ENCODE measurements at places on chromosomes 1 and 21. TPM values are rescaled to one million over a fixed set of nuclear protein-coding genes. Genes with fewer than 3 reads are reported as not detected.

- peak overlapping the region; percentile 93 for H3K27ac ChIP-seq
- peaks cover 30% of the 10 kb centered on the region for H3K36me3 ChIP-seq
- DNase-seq = peak; percentile 94
- H3K4me1 ChIP-seq = peaks cover 36% of the 10 kb centered on the region
- no peaks in the 10 kb centered on the region for H3K27me3 ChIP-seq
- H3K4me3 ChIP-seq = peak overlapping the region; percentile 13
These were observed 28.4 kb downstream of the TRIM45 start for GRCh38 chr1:117093091-117093534.

DNA sequence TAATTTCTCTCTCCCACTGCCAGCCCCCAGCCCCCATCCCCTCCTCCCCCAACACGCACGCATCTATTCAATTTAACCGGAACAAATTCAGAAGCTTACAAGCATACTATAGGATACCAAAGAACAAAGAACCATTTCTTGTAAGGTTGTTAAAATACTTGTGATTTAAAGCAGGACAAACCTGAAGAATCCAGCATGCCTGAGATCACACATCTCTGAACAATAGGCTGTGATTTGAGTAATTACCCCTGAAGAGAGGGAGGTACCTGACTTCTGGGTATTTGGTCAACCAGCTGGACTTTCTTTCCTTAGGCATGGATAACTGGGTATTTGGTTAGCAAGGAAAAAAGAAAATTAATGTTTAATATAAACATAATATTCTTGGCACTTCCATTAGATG lies 105.1 kb downstream of the NMNAT2 start:
- H3K36me3 ChIP-seq = no peaks in the 10 kb centered on the region
- no peak overlapping the region for H3K4me3 ChIP-seq
- DNase-seq = no peak
- H3K4me1 ChIP-seq = peaks cover 8% of the 10 kb centered on the region
- H3K27me3 ChIP-seq = no peaks in the 10 kb centered on the region
- H3K27ac ChIP-seq = no peak overlapping the region

DNA sequence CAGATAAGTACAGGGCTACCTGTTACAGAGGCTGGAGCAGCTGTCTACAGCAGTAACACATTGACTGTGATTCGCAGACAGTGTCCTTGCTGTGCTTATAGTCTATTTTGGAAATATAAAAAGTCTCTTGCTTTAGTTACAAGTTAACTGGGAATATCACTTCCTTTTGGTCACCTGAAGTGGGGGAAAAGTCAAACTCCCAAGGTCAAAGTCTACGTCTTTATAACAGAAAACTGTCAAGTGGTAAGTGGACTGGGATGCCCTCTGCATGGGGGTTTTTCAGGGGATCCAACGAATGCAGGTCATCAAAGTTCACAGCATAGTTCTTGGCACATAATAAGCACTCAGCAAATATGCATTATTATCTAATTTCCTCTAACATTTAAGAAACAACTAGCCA lies 55.4 kb downstream of the FAM78B start:
- no peaks in the 10 kb centered on the region for H3K4me1 ChIP-seq
- H3K36me3 ChIP-seq = no peaks in the 10 kb centered on the region
- no peak overlapping the region for H3K4me3 ChIP-seq
- H3K27me3 ChIP-seq = no peaks in the 10 kb centered on the region
- H3K27ac ChIP-seq = no peak overlapping the region
- no peak for DNase-seq

DNA sequence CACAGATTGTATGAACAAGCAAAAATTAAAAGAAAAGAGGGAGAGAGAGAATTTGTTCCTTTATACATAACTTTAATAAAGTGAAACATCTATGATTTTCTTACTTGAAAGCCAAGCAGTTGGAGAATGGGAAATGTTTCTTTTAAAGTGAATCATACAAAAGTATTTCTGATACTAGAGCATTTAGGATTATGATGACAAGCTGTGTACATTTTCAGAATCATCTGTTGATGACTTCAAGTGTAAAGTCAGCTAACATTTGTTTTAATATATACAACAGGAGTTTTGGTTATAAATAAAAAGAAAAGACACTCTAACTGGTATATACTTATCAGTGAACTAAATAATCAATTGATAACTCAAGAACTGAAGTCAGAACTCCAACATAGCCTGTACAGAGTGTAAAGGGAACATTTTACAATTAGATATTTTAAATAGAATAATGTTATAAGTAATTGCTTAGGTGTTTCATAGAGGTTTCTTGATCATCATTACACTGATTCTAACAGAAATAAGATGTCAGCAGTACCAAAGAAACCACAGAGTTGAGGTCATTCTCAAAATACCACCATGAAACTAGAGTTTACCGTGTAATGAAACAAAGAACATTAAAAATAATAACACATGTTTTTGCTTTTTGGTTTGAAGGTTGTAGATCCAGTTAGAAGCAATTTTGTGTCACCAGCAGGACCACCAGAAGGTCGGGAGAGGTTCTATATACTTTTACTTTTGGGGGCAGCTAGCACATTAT lies 103.4 kb downstream of the COL24A1 start:
- no peak for DNase-seq
- no peak overlapping the region for H3K4me3 ChIP-seq
- no peak overlapping the region for H3K27ac ChIP-seq
- H3K36me3 ChIP-seq = no peaks in the 10 kb centered on the region
- H3K27me3 ChIP-seq = peaks cover 46% of the 10 kb centered on the region

DNA sequence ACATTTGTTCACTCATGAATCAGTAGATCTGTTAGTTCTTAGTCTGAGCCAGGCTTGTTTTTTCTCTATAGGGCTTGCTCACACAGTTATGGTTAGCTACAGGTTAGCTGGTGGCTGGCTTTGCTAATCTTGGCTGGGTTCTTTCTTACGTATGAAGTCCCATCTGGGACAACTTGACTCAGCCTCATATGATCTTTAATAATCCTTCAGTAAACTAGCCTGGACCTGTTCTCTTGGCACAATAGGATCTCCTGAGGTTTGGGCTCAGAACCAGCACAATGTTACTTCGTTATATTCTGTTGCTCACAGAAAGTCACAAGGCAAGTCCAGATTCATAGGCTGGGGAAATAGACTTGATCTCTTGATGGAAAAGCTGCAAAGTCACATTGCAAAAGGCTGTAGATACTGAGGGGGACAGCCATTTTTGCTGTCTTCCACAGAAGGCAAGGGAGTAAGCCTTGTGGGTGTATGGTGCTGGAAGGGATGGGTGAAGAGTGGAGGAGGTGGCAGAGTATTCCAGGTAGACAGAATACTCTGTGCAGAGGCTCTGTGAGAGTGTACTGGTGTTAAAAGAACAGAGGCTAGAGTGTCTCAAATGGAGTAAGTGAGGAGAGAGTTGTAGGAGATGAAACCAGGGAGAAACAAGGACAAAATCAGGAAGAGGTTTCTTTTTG lies 24.4 kb downstream of the EFCAB7 start:
- H3K36me3 ChIP-seq = peaks cover 11% of the 10 kb centered on the region
- H3K27ac ChIP-seq = peak overlapping the region; percentile 93
- H3K4me3 ChIP-seq = peak overlapping the region; percentile 53
- H3K4me1 ChIP-seq = peaks cover 17% of the 10 kb centered on the region
- H3K27me3 ChIP-seq = no peaks in the 10 kb centered on the region

GRCh38 chr1:112699425-112700144 lies 7.3 kb downstream of the RHOC start:
- peak overlapping the region; percentile 54 for H3K27ac ChIP-seq
- peaks cover 61% of the 10 kb centered on the region for H3K36me3 ChIP-seq
- peaks cover 48% of the 10 kb centered on the region for H3K4me1 ChIP-seq
- no peak overlapping the region for H3K4me3 ChIP-seq
- no peak for DNase-seq
- no peaks in the 10 kb centered on the region for H3K27me3 ChIP-seq

- no peak for DNase-seq
- H3K4me3 ChIP-seq = no peak overlapping the region
- H3K27me3 ChIP-seq = peaks cover 39% of the 10 kb centered on the region
- H3K27ac ChIP-seq = no peak overlapping the region
These were observed 67.0 kb upstream of the LRRC53 start for GRCh38 chr1:74579425-74579824.

- peaks cover 14% of the 10 kb centered on the region for H3K4me1 ChIP-seq
- no peak overlapping the region for H3K4me3 ChIP-seq
- no peaks in the 10 kb centered on the region for H3K36me3 ChIP-seq
- no peak for DNase-seq
- no peak overlapping the region for H3K27ac ChIP-seq
These were observed 13.0 kb upstream of the F3 start for GRCh38 chr1:94554580-94554979.

- H3K27me3 ChIP-seq = no peaks in the 10 kb centered on the region
- peaks cover 41% of the 10 kb centered on the region for H3K4me1 ChIP-seq
- H3K27ac ChIP-seq = no peak overlapping the region
These were observed 169.8 kb downstream of the ADGRL4 start for GRCh38 chr1:78836726-78837125.

GRCh38 chr1:33096363-33097005 lies 15.5 kb downstream of the AZIN2 start:
- no peaks in the 10 kb centered on the region for H3K27me3 ChIP-seq
- H3K27ac ChIP-seq = no peak overlapping the region
- peaks cover 18% of the 10 kb centered on the region for H3K4me1 ChIP-seq
- H3K36me3 ChIP-seq = peaks cover 6% of the 10 kb centered on the region

- H3K4me1 ChIP-seq = no peaks in the 10 kb centered on the region
- H3K27me3 ChIP-seq = no peaks in the 10 kb centered on the region
- no peak overlapping the region for H3K4me3 ChIP-seq
- H3K27ac ChIP-seq = no peak overlapping the region
These were observed 38.8 kb upstream of the CLCA4 start for GRCh38 chr1:86507935-86508582.

DNA sequence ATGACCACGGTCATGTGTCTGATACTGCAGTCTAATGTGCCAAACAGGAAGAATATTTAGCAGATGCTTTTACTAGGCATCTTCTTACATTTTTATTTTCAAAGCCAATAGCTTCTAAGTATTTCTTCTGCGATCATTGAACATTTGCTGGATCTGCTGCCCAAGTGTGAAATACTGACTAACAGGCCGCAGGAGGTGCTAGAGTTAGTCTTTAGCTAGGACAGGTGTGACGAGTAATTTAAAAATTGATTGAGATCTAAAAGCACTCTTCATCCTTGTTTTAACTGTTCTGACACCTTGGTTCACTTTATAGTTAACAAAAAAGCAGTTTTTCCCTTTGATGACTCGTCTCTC lies 748 bp upstream of the FAM78B start:
- no peak for DNase-seq
- peak overlapping the region; percentile 72 for H3K4me3 ChIP-seq
- H3K4me1 ChIP-seq = peaks cover 17% of the 10 kb centered on the region
- peaks cover 20% of the 10 kb centered on the region for H3K27me3 ChIP-seq
- no peak overlapping the region for H3K27ac ChIP-seq

DNA sequence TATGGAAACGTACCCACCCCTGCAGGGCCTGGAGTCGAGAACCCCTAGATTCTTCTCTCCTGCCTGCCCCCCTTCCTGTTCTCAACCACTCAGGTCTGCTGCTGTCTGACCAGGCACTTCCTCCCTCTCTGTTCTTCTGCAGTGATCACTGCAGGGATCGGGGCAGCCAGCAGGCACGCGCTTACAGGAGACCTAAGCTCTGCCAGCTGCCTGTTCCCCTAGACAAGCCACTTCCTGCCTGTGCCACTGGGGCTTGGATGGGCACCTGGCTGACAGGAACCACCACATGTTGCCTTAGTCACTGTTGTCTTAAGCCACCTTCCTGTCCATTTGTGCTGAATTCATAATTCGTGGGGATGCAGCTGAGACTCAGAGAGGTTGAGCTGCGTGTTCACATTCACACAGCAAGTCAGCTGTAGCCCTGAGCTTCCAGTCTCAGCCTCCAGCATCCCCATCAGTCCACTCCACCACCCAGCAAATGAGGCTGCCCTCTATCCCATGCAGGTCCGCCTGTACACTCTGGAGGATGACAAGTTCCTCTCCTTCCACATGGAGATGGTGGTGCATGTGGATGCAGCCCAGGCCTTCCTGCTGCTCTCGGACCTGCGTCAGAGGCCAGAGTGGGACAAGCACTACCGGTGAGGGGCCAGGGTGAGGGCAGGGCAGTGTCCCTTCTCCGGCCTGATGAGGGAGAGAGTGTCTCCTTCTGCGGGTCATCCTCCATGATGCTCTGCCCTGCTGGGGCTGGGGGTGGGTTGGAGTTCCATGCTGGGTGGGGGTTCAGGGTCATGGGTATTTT lies 18.6 kb downstream of the FAM151A start:
- DNase-seq = no peak
- H3K4me1 ChIP-seq = peaks cover 4% of the 10 kb centered on the region
- H3K4me3 ChIP-seq = no peak overlapping the region
- H3K27ac ChIP-seq = peak overlapping the region; percentile 70

DNA sequence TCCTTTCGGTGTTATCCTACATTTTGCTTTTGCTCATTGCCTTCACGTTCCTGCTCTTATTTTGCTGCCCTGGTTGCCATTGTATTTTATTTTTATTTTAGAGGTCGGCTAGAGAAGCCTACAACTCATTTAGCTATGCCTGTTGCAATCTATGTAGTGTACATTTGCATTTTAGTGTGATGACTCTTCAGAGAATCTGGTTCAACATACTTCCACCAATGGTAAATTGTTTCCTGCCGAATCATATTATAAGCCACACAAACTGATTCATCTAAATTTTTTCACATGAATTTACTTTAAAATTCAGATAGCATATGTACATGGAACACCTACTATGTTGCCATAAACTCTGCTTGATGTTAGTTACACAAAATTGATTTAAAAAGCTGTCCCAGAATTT lies 1596.9 kb downstream of the PLA2G4A start:
- no peaks in the 10 kb centered on the region for H3K27me3 ChIP-seq
- no peak overlapping the region for H3K4me3 ChIP-seq
- H3K4me1 ChIP-seq = peaks cover 4% of the 10 kb centered on the region
- H3K36me3 ChIP-seq = no peaks in the 10 kb centered on the region
- DNase-seq = peak; percentile 11

DNA sequence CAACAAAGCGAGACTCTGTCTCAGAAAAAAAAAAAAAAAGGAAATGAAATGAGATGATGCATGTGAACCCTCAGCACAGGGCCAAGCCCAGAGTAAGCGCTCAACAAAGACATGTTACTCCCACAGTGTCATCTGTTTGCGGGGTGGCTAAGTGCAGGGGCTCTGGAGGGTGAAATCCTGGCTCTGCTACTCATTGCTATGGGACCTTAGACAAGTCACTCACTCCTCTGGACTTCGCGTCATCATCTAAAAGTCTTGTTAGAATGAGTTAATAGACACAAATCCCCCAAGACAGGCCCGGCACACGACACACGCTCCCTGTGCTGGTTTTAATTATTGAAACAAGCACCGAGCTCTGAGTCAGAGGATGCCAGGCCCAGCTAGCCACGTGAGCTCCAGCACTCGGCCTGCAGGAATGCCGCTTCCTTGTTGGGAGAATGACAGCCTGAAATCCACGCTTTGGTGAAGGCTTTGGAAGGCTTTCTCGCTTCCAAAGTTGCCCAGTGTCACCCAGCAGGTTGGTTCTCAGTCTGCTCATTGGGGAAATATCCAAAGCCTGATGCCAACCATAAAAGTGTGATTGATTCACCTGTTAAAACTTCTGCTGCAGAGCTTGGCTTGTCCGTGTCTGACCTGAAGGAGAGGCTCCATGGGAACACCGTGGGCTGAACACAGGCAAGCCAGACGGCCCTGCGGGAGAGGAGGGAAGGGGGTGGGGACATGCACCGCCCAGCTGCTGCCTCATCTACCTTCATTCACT lies 36.7 kb upstream of the TARDBP start:
- H3K36me3 ChIP-seq = no peaks in the 10 kb centered on the region
- peak overlapping the region; percentile 46 for H3K4me3 ChIP-seq
- H3K4me1 ChIP-seq = peaks cover 27% of the 10 kb centered on the region
- H3K27ac ChIP-seq = peak overlapping the region; percentile 49
- DNase-seq = peak; percentile 77
- no peaks in the 10 kb centered on the region for H3K27me3 ChIP-seq

TMEM52 gene
- total RNA-seq = 0.91 TPM

RSPH1 gene
- 0.52 TPM for total RNA-seq

LORICRIN gene
- not detected for total RNA-seq

IL24 gene
- total RNA-seq = 1.1 TPM

TESK2 gene
- total RNA-seq = 1.4 TPM

AGPAT3 gene
- total RNA-seq = 70.6 TPM

Measured in MCF 10A (cell line).